Hippocampal formation (tissue), 2 donors: ENCODE measurements at places on chromosomes 6 and 20.

DNA sequence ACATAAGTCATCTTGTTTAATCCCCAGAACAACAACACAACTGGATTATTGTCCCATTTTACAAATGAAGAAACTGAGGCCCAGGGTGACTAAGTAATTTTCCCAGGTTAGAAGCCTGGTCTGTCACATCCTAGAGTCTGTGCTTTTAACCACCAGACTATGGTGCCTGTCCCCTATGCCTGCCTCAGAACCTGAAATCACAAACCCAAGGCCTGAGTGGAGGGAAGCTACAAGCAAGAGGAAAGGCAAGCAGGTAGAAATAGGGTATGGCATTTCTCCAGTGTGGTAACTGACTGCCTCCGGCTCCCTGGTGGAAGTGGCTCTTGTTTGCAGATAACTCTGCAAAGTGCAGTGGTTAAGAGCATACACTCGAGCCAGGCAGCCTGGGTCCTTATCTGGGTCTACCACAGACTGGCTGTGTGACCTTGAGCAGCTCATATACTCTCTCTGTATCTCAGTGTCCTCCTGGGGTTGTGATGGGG lies 2.5 kb downstream of the TMEM63B start:
- no peak for DNase-seq

- no peak for DNase-seq
Measured at GRCh38 chr6:63261820-63262219, 50.6 kb downstream of the FKBP1C start.

DNA sequence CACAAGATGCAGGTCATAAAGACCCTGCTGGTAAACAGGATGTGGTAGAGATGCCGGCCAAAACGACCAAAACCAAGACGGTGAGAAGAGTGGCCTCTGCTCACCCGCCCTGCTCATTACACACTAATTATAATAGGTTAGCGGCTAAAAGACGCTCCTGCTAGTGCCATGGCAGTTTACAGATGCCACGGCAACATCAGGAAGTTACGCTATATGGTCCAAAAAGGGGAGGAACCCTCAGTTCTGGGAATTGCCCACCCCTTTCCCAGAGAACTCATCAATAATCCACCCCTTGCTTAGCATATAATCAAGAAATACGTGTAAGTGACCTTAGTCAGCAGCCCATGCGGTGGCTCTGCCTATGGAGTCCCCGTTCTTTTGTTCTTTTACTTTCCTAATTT lies 17.6 kb downstream of the BHLHE23 start:
- DNase-seq: no peak

GRCh38 chr6:2166717-2167116 lies 78.7 kb downstream of the GMDS start:
- no peak for DNase-seq
